ENCODE measurements at places on chromosomes 12 and 14.

DNA sequence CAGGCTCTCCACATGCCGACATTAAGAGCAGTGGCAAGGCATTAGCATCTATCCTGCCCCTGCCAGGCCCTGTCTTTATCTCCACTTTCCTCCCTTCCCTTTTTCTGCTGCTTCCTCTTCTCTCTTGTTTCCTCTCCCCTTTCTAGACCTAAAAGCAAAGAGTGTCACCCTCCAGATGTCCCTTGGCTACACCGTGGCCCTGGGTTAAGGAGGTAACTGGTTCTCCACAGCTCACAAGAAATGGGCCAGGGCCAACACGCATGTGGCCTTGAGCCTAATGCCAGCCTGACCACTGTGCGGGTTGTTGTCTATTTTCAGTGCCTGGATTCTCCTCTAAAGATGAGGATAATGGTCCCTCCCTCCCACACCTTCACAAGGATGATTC, 41.7 kb upstream of the DDX11 start:
- DNase-seq, result no peak

DNA sequence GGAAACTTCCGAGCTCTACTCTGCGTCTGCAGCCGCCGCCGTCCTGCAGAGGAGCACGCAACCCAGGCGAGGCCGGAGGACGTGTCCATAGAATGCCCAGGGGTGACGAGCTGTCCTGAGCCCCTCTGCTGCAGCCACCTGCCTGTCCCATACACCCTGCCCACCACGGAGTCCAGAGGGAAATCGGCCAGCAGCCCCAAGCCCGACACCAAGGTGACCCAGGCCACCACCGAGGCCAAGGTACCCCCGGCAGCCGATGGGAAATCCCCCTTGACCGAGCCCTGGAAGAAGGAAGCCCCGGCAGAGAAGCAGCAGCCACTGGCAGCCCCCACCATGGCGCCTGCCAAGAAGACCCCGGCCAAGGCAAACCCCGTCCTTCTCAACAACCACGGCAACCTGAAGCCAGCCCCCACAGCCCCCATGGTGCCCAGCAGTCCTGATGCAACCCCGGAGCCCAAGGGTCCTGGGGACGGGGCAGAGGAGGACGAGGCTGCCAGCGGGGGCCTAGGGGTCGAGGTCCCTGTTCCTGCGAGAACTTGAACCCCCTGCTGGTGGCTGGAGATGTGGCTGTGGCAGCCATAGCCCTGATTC, 128.7 kb upstream of the C14orf180 start:
- no peak for DNase-seq

DNA sequence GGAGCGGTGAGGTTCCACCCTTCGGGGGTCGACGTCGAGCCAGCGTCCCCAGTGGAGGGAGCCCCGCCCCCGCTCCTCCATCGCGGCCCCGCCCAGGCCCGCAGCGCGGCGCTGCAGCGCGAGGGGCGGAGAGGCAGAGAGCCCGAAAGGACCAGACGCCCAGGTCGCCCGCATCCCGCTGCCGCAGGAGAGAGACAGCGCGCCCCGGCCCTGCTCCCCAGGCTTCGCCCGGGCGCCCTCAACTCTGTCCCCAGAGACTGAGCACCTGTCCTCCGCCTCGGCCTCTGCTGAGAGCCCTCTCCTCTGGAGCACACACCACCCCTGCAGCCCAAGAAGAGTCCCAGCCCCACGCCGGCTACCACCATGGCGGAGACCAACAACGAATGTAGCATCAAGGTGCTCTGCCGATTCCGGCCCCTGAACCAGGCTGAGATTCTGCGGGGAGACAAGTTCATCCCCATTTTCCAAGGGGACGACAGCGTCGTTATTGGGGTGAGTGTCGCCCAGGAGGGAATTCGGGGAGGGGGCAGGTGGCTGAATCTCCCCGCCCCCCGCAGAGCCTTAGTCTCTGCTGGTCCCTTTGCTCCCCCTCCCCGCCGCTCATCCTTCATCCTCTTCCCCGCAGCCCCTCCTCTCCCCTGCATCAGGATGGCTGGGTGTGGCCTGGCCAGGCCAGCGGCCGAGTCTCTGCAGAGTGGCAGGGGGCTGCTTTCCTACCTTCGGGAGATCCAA, at the start of gene KIF5A:
TSS of gene KIF5A (plus strand) at position 136 of the 732 bp plus-strand sequence. CDS start at position 364, 228 bp downstream.
- DNase-seq, result peak; percentile 43

GRCh38 chr12:6085841-6086240, 38.6 kb downstream of the VWF start:
- no peak for DNase-seq

- DNase-seq, result no peak
Measured at GRCh38 chr12:21296348-21296747, 38.4 kb downstream of the SLCO1A2 start.

- DNase-seq, result no peak
Measured at GRCh38 chr12:110745542-110746284, 3.0 kb upstream of the PPP1CC start.

- no peak for DNase-seq
Measured at GRCh38 chr12:28442101-28442500, 251.8 kb downstream of the CCDC91 start.

- no peak for DNase-seq
Measured at GRCh38 chr12:2805143-2805520, 7.3 kb upstream of the ITFG2 start.

DNA sequence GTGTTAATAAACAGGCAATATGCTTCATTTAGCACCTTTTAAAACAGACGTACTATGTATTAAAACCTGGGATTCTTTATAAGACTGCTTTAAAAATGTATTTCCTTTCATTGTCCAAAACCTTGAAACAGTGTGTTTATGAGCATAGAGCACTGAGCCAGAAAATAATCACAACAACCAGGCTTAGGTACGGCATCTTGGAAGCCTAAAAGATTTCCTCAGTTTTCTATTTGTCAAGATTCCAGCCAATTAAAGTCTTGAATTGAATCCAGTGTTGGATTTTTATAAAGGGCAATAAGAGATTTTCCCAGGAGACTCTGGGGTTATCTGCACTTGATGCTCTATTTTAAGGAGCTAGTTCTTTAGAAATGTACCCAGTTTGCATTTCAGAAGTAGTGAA, 80.3 kb downstream of the GRIP1 start:
- DNase-seq, result no peak

- no peak for DNase-seq
Measured at GRCh38 chr12:107145397-107145796, 52.0 kb upstream of the CRY1 start.

DNA sequence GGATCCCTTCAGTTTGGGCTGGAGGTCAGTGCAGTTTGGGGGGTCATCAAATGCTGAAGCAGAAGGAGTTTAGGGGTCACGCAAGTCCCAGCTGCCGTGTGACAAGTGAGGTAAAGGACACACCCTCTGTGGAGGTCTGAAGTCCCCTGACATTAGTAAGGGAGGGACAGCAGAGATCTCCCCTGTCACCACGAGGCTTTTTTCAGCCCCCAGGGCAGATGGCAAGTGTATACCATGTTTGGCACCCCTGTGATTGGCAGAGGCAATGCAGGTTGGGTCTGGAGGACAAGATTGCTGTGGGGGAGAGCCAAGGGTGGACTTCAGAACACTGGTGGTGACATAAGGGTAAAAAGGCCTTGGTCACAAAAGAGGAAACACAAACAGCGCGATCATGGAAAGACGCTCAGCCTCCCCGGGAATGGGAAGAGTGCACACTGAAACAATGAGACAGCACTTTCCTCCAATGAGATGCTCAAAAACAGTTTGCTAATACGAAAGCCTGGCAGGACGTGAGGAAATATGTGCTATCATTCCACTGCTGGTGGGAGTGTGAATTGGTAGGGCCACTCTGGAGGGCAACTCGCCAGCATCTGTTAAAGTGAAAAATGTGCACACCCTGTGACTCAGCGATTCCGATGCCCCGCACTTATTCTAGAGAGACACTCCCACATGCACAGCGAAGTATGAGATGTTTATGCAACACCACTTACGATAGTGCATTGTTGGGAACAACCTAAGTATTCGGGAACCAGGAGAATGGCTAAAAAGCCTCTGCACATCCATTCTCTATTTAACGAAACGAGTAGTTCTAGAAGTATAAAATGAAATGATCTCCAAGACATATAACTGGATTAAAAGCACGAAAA, 14.4 kb upstream of the CD27 start:
- peak; percentile 60 for DNase-seq

DNA sequence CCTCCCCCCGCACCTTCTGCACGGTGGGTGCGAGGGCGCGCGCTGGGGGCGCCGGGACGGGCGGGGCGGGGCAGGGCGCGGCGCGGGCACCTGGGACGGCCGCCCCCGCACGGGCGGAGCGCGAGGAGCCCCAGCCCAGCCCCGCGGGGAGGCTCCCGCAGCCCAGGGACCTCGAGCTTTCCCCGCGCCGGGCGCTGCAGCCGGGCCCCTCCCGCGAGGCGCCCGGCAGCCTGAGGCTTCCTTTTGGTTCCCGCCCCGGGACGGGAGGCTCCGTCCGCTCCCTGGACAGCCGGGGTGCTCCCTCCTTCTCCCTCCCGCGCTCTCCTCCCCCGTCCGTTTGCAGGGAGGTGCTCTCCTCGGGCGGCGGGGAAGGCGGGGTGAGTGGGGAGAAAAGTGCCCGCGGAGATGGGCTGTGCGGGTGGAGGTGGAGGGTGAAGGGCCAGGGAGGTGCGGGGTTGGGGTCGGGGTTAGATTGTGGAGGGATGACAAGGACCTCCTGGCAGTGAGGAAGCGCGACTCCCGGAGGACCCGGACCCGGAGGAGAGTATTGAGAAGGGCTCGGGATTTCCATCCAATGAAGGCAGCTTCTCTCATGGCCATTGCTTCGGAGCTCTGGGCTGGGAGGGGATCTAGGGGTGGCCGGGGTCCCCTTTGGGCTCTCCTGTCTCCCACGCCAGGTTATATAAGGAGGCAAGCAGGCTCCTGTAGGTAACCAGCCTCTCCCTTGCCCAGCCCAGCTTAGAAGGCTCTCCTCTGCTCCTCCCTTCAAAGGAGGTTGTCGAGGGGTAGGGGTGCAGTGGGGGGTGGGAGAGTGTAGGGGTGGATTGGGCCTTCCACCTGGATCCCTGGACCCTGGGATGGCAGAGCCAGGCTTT, 645 bp downstream of the JDP2 start:
- DNase-seq, result no peak

DNA sequence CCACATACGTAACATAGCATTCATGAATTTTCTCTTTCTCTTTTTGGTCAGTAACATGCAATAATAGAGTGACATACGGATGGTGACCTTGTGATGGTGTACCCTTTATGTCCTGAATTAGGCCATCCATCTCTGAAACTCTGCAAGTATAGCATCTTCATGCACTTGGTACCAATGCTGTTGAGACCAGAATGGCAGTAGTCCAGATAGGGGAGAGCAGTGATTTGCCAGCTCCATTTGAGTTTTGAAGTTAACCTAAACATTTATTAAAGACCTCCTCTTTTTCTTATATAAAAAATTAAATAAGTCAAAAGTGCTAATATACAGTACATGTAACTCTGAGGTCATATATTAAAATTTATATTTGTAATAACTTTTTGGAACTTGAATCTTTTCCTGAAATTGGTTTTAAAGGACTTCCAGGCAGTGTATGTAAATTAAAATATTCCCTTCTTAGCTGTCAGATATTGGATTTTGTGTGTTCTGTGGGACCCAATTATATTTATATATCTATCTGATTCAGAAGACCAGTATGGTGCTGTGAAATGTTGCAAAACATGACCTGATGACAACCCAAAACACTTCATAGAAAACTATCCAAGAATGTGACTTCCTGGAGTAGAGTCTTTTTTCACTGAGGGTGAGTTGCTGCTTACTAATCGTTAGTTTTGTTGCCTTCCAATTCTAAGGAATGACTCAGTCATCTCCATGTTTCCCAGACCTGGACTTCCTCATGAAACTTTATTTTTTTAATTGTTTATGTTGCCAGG, 3.5 kb downstream of the ELK3 start:
- DNase-seq, result no peak

GRCh38 chr14:70924521-70924920, 17.3 kb downstream of the PCNX1 start:
- no peak for DNase-seq

- DNase-seq, result no peak
Measured at GRCh38 chr12:117134721-117135120, 35.5 kb upstream of the TESC start.

DNA sequence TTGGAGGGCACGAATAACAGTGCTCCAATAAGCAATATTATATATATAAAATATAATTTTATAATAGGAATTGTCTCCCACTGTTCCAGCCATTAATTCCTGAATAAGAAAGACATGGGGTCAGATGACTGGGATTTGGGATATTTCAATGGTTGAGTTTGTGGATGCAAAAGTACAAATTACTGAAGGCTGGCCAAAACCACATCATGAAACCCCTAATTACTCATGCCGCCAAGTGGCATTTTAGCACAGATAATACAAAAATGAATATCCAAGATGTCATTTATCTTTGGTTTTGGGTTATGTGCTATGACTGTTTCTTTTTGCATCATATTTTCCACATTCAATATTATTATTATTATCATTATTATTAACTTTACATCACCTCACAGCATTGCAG, 261.4 kb upstream of the TBX3 start:
- no peak for DNase-seq

DNA sequence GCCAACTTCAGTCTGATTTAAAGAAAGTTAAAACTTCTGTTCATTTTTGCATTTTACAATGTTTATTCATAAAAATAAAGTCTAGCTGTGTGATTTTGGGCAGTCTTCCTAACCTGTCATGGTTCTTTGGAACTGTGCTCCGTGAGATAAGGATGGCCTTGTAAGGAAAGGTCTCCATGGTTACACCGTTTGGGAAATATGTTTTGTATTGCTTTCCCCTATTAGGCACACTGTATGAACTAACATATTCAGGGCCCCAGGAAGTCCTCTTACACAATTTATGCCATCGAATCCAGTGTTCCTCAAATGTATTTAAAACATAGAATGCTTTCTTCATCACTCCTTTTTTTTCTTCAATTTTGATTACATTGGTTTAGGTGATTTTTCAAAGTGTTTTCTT, 54.5 kb downstream of the APAF1 start:
- no peak for DNase-seq

GRCh38 chr14:65184032-65184764, 81.9 kb upstream of the MAX start:
- no peak for DNase-seq

DNA sequence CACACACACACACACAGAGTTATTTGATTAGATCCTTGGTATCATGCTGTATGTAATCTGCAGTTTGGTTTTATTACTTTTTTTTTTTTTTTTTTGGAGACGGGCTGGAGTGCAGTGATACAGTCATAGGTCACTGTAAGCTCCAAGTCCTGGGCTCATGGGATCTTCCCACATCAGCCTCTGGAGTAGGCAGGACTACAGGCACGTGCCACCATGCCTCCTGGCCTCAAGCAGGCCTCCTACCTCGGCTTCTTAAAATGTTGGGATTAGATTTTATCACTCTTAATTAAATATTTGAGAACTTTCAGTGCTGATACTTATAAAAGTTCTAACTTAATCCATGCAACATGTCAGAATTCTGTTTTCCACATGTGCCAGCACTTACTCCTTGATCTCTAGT, 31.3 kb upstream of the PSEN1 start:
- DNase-seq, result no peak

DNA sequence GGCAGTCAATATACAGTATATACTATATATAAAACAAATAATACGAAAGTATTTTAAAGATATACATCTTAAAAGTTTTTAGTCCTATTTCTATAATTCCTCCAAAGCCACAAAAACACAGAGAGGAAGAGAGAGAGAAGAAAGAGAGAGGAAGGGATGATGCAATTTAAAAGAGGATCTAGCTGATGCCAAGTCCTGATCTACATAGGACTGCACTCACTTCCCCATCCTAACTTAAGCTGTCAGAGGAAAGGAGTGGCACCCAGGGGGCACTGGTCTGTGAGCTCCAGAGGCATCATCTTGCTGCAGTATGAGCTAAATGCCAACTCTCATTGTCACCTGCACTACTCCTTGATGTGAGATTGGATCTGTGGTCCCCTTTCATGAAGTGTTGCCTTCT, 95.8 kb downstream of the C12orf42 start:
- DNase-seq, result no peak

- no peak for DNase-seq
Measured at GRCh38 chr14:89267656-89268055, 149.4 kb downstream of the FOXN3 start.

Data from activated T-cell treated with anti-CD3 and anti-CD28 coated beads for 24 hours (primary cell).